ENCODE measurements at places on chromosomes 1 and 21.

- DNase-seq: no peak
Measured at GRCh38 chr21:14527696-14528652, 18.1 kb downstream of the SAMSN1 start.

DNA sequence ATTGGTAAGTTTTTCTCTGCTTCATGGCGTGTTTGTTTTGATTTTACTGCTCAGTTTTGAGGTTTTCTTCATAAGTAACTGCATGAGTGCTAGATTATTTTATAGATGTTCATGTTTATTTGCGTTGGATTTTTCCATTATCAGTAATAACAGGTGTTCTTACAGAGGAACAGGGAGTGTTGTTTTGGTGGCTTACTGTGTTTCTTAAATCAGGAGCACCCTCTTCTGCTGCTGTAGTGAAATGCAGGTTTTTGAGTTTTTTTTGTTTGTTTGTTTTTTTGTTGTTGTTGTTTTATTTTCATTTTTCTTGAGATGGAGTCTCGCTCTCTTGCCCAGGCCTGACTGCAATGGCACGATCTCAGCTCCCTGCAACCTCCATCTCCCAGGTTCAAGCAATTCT is 32.6 kb downstream of the CTBS start:
- no peak for DNase-seq

GRCh38 chr1:209937996-209938959 is at the start of gene SYT14:
Gene SYT14, plus strand, starts transcription at chr1:209938217. Its CDS starts 48 bp downstream, at chr1:209938265.
- DNase-seq: peak; percentile 26

DNA sequence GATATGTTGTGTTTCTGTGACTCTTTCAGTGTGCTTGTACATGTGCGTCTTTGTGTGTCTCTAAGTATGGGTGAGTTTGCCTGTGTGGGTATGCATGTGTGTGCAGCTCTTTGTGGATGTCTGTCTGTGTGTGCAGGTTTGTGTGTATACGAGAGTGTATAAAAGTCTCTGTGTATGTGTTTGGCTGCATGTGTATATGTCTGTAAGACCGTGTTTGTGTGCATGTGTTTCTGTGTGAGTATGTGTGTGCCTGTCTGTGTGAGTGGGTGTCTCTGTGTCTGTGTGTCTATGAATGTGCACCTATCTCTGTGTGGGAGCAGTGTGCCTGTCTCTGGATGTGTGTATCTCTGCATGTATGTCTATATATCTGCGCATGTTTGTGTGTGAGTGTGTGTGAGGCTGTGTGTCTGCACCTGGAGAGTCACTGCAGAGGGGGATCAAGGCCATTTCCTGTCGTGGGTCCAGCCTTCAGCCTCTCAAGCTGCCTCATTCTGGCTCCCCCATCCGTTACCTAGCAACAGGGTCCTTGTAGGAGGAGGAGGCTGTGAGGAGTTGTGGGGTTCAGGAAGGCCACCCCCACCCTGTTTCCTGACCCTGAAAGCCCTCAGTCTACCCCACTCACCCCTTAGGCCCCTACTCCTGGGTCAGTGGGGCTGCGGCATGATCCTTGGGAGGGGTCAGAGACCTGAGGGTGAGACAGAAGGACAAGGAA is 10.4 kb downstream of the FGR start:
- no peak for DNase-seq

GRCh38 chr1:29240400-29240837 is 4.1 kb downstream of the PTPRU start:
- no peak for DNase-seq

DNA sequence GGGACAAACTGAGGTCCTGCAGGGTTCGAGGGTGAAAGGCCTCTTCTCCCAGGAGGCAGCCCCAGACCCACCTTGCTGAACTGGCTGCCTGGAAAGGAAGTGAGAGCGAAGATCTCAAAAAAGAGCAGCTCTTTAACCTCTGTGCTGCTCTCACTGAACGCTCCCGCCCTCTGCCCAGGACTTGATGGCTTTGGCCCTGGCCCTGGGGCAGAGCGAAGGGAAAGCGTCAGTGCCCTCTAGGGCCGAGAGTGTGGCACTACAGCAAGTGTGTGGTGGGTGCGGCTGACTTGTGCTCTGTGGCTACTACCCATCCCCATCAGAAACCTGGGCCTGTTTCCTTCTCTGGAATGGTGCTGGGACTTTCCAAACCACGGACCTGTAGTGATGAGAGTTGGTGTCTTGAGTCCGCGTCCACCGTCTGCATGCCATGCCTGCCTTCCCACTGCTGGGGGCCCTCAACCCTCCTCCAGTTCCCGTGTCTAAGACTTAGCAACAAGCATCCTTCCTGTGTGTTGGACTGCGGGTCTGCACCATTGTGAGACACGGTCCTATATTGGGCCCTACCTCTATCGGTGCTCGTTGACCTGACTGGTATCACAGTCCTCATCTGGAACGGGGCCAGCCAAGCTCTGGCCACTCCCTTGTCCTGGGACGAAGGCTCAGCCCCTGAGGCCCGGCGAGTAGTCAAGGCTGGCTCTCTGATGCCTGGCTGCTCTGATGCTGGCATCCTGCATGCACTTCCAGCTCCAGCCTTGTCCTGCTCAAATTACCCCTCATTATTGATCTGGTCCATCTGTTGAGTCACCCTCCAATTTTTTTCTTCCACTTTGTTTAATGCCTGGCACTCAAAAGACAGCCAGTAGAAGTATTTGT is 180.3 kb downstream of the DISC1 start:
- no peak for DNase-seq

- DNase-seq: no peak
Measured at GRCh38 chr1:67239738-67240137, 67.9 kb upstream of the IL12RB2 start.

DNA sequence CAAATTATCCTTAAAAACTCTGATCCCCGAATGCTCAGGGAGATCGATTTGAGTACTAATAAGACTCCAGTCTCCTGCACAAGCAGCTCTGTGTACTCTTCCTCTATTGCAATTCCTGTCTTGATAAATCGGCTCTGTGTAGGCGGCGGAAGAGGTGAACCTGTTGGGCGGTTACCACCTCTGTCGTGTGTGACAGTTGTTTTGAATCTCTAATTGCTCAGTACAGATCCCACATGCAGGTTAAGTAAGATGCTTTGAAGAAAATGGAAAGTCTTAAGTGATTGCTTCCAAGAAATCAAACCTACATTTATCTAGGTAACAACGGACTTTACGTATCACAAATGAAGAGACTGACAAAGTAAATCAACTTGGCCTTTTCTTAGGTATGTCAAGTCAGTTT is 35.5 kb downstream of the COA6 start:
- no peak for DNase-seq

GRCh38 chr1:171868217-171868803 is 27.0 kb downstream of the DNM3 start:
- DNase-seq: no peak

GRCh38 chr1:99680270-99680669 is 34.4 kb downstream of the PALMD start:
- DNase-seq: no peak

DNA sequence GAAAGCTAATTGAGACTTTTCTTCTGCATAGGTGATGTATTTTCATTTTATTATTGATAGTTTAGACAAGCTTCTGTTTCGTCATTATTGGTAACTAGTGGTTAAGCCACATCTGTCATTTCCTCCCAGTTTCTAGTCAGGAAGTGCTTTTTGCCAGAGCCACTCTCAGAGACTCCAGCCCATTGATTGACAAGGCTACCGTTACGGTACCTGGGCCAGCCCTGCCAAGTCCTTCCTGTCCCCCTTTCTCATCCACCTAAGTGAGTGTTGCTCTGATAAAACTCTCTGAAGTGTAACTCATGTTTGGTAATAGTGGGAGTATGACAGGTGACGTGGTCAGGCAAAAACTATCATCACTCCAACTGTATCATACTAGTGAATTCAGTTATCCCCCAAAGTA is 29.6 kb upstream of the AGL start:
- no peak for DNase-seq

- no peak for DNase-seq
Measured at GRCh38 chr1:58434181-58434580, 112.3 kb downstream of the OMA1 start.

GRCh38 chr1:108816049-108816893 is 40.6 kb downstream of the AKNAD1 start:
- peak; percentile 93 for DNase-seq

DNA sequence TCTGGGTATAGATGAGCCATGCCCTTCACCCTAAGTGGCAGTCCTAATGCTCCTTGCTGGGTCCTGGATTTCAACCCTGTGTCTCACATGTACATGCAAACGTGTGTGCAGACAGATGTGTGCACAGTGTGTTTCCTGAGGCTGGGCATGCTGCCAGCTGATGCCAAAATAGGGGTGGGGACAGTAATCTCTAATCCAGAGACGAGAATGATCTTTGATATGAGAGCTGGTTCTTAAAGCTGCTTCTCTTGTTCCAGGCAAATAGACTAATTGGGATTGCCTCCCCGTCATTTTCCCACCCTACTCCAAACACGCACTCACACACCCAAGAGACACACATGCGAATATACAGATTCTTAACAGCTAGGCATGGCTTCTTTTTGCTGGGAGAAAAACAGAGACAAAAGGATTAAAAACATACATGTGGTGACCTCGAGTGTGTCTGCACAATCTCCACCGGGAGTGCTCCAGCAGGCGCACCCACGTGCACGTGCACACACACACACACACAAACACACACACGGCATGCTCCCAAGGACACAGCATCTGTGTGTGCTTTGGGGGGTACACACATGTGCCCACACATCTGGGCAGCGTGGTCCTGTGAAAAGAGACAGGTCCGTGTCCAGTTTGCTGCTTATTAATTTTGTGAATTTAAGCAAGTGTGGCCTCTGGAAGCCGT is 102.1 kb upstream of the ZBTB40 start:
- DNase-seq: no peak

DNA sequence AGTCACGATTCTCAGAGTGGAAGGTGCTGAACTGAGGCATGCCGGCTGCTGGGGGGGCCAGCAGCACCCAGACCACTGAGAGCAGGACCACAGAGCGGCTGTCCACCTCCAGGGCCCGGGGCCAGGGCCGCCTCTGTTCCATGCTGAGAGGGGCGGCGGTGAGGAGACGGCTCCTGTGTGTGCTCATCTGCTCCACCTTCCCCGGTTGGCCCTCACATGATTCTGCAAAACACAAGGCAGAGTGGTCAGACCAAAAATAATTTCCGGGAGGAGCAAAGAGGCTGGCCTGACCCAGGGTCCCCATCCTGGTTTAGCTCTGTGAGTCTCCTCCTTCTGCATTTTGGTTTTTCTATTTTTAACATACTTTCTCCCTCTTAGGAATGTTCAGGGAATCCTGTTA is 26.4 kb downstream of the PLXNA2 start:
- DNase-seq: no peak

- DNase-seq: no peak
Measured at GRCh38 chr1:5508669-5509330, 483.4 kb downstream of the NPHP4 start.

DNA sequence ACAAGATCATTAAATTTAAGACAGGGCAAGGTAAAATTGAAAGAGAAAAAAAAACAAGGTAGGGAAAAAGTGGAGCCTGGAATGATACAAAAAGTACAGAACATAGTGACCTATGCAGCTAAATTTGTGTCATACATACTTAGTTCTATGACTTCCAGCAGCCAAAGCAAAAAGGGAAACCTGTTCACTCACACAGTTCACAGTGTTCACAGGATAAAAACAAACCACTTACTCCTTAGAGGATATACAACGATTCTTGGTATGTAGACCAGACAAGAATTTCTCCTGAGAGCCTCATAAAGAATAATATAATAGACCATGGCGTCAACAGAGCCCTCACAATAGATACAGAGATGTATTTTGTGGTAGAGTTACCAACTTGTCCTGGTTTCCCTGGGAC is 27.5 kb downstream of the COA7 start:
- DNase-seq: no peak

GRCh38 chr21:29601047-29601446 is 302.3 kb downstream of the BACH1 start:
- DNase-seq: no peak

DNA sequence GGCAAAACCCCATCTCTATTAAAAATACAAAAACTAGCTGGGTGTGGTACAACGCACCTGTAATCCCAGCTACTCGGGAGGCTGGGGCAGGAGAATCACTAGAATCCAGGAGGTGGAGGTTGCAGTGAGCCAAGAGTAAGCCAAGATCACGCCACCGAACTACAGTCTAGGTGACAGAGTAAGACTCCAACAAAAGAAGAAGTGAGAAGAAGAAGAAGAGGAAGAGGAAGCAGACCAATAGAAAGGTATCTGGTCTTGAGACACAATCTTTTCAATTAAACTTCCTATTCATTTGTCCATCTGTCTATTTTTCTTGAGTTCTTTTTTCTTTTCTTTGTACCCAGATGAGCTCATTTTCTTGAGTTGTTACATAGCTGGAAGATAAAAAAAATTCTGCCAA is 55.7 kb upstream of the ACADM start:
- DNase-seq: no peak

DNA sequence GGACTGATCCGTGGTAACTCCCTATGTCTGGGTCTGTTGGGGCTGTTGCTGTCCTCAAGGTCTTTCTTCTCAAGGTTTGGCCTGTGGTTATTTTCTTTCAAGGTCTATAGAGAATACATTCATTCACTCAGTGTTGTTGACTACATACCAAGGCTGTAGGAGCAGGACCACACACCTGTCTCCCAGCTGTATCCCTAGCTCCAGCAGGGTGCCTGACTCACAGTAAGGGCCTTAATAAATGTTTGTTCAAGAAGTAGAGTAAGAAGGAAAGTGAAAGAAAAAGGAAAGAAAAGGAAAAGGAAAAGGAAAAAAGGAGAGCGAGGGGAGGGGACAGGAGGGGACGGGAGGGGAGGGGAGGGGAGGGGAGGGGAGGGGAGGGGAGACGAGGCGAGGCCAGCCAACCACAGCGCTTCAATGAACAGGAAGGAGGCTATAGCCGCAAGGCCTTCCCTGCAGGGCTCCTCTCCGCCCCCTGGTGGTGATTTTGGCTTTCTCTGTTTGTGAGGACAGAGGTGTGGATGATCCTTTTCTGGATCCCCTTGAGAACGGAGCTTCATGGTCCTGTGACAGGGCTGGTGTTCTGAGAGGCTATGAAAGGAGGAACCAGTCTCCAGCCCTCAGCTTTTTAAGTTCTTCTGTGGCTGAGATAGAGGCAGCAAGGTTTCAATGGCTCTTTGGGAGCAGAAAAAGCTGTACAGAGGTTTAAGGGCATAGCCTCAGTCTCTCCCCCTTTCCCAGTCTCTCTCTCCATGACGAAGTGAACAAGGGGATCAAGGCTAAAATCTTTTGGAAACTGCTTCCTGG is 30.6 kb upstream of the LCE5A start:
- DNase-seq: no peak

DNA sequence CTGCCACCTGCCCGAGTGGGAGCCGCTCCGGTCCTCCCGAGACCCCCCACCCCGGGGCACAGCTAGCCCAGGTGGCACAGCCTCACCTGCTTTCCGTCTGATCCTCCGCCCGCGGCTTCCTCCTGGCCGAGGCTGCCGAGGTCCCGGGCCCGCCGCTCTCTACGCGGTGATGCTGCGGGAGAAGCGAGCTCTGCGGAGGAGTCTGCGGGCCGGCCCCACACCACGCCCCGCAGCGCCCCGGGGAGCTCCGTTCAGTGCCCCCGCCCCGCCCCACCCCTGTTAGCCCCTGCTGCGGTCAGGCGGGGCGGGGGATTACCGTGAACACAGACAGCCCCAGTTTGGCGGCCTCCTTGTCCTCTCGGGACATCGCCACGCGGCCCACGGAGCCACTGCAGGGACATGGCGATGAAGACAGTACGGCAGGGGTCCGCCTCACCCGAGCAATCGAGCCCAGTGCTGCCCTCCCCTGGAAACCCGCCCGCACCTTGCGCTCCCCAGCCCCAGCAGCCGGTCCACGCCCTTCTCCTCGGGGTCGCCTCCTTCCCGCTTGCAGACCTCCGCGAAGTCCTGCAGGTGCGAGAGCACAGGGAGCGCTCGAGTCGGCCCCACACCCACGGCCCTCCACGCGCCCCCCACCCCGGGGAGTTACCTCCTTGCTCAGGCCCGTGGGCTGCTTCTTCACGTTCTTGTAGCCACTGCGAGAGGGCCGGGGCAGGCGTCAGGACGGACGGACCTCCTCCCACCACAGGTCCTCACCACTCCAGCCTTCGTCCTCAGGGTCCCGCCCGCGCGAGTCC is 933 bp downstream of the C1orf35 start:
- no peak for DNase-seq

Measured in fibroblast of the conjunctiva (primary cell).